KBM-7 (cell line): ENCODE measurements at places on chromosomes 7 and 10.

DNA sequence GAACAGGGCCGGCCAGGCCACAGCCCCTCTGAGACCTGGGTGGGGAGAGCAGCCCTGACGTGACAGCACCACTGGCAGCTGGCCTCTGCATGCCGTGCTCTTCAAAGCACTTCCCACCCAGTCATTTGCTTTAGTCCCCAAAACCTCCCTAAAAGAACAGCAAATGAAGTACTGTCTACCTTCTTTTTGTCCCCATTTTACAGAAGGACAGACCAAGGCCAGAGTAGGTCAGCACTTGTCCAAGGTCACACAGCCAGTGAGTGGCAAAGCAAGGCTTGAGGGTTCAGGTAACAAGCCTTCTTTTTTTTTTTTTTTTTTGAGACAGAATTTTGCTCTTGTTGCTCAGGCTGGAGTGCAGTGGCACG is 15.1 kb downstream of the ATP6V1F start:
- DNase-seq, result no peak

- no peak for DNase-seq
These were observed 140.3 kb upstream of the ODAD2 start for GRCh38 chr10:28139138-28139537.

DNA sequence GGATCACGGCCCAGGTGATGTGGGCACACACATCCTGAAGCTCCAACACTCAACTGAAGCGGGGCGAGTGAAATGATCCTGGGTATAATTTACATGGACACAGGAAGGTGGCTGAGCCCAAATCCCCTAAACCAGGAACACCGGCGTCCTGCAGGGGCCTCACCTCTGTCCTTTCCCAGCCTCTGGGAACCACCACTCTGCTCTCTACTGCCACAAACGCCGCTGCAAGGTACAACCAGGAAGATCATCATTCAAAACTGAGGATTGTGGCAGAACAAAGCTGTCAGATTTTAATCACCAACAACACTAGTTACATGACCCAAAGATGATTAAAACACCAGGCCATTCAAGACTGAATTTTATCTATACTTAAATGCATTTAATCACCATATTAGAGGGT is 104.0 kb downstream of the DIP2C start:
- DNase-seq, result no peak

DNA sequence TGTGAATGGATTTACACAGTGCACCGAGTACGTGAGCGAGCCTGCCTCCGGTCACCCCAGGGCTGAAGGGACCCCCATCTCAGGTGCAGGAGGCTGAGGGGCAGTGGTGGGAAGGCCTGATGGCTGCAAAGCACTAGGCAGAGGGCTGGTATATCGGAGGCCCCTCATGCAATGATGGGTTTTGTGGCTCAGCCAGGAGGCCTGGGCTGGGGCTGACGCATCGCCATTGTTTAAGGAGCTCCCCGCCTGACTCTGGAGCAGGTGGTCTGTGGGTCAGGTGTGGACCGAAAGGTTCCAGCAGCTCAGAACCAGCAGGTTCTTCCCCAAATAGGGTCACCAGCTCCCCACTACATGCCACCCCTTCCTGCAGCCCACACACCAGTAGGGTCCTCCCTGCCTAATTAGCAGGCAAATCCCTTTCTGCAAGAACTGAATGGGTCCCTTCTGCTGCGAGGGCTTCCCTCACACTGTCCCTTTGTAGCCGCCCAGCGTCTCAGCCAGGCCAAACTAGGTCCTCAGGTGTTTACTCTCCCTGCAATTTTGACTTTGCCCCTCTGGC is 33.0 kb downstream of the OAT start:
- DNase-seq, result no peak

DNA sequence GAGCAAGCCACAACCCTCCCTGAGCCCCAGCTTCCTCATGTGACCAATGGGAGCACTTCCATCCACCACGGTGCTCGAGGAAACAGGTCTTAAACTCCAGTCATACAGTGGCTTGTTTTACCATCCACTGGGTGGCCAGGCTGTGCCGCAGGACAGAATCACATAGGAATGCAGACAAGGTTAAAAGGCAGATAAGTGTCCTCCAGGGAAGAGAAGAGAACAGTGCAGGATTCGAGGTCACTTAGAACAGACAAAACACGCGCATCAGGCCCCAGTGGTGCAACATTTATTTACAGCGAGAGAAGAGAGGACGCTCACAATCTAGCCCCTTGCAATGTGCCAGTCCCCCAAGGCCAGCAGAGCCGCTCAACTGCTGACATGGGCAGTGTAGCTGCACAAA is 92.8 kb downstream of the TMEM130 start:
- no peak for DNase-seq
